ENCODE measurements at places on chromosomes 7 and 10. TPM values are rescaled to one million over a fixed set of nuclear protein-coding genes. Genes with fewer than 3 reads are reported as not detected.

- peak; percentile 18 for DNase-seq
These were observed 309.8 kb downstream of the PARD3 start for GRCh38 chr10:34505338-34505737.

ATG9B gene
- total RNA-seq: 0.13 TPM

DNA sequence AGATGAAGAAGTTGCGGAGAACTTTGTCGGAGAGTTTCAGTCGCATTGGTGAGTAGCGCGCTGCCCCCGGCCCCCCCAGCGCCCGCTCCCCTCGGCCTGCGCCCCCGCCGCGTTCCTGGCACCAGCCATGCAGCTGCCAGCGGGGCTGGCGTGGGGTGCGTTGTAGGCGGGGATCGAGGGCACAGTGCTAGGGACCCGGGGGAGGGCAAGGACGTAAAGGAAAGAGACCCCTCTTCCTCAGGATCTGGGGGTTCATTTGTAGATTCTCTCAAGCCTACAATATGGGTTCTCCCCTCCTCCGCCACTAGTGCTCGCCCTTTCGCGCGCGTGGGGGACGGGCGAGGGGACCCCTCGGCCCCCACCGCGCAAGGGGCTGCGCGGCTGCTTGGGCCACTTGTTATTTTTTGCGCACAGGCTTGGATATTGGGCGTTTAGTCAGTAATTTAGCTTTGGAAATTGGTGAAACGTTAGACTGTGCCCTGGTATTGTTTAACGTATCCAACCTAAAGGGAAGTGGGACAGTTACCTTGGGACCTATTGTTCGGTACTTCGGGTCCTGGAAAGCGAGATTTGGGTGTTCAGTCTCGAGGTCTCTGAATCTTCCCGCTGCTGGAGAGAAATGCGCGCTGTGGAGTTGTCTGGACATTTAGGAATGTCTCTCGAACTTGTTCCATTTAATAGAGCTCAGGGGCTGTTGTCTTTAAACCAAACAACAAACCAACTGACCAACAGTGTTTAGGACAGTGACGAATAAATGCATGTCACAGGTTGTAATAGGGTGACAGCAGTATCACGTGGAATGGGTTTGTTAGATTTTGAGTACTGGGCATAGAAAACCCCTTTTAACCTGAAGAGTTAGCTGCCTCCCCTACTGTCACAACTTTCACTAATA is 796 bp downstream of the CDK14 start:
- DNase-seq: no peak

COBL gene
- 9.2 TPM for total RNA-seq

- DNase-seq: peak; percentile 12
These were observed 1.7 kb downstream of the ATAD1 start for GRCh38 chr10:87816163-87816897.

VSIR gene
- total RNA-seq: 1.2 TPM

GRCh38 chr7:115210552-115210951 is 288.7 kb downstream of the MDFIC start:
- DNase-seq: no peak

- DNase-seq: no peak
These were observed 408.1 kb downstream of the AUTS2 start for GRCh38 chr7:70006261-70006920.

- DNase-seq: no peak
These were observed 1.2 kb downstream of the GPNMB start for GRCh38 chr7:23247603-23248335.

FAM25A gene
- total RNA-seq: not detected

PILRB gene
- total RNA-seq: 42.5 TPM

DNA sequence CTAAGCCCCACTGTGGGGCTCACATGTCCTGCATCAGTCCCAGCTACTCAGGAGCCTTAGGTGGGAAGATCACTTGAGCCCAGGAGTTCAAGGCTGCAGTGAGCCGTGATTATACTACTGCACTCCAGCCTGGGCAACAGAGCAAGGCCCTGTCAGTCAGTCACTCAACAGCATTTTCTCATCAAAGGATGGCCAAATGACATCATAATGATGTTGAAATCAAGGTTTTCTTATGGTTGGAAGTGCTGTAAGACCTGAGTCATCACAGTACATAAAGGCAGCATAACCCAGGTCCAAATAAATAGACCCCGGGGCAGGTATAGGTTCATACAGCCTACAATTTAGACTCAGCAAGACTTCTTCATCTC is 341.1 kb downstream of the PARD3 start:
- no peak for DNase-seq

ACTR3C gene
- not detected for total RNA-seq

NKX1-2 gene
- total RNA-seq: 4.9 TPM

- no peak for DNase-seq
These were observed 106.9 kb upstream of the FAM3C start for GRCh38 chr7:121503039-121503438.

GPC2 gene
- total RNA-seq: 3.2 TPM

HOXA7 gene
- total RNA-seq: 0.45 TPM

- DNase-seq: no peak
These were observed 40.9 kb upstream of the PAPSS2 start for GRCh38 chr10:87618566-87619423.

DNA sequence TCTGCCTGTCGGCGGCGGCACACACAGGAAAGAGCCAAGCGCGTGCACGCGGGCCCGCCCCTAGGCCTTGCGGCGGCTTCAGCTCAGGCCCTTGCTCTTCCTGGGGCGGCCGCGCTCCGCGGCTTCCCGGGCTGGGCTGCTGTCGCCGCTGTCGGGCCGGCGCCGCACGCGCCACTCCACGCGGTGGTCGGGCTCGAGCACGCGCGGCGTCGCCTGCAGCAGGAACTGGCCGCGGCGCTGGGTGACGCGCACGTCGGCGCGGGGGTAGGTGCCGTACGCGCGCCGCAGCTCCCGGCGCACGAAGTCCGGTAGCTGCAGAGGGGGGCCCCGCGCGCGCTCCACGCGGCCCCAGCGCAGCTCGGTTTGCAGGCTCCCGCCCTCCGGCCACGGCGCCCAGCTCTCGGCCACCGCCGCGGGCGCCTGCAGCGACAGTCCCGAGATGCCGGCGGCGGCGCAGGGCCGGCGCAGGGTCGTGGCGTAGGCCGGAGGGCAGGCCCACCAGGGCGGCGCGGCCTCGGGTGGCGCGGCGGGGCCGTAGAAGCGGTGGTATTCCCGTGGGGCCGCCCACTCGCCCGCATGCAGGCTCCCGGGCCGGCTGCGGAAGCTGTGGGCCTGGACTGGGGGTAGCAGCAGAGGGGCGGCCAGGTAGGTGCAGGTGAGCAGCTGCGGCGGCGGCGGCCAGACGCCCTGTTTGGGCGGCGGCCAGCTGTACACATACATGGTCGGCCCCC is 804 bp downstream of the C10orf95 start:
- peak; percentile 74 for DNase-seq

DNA sequence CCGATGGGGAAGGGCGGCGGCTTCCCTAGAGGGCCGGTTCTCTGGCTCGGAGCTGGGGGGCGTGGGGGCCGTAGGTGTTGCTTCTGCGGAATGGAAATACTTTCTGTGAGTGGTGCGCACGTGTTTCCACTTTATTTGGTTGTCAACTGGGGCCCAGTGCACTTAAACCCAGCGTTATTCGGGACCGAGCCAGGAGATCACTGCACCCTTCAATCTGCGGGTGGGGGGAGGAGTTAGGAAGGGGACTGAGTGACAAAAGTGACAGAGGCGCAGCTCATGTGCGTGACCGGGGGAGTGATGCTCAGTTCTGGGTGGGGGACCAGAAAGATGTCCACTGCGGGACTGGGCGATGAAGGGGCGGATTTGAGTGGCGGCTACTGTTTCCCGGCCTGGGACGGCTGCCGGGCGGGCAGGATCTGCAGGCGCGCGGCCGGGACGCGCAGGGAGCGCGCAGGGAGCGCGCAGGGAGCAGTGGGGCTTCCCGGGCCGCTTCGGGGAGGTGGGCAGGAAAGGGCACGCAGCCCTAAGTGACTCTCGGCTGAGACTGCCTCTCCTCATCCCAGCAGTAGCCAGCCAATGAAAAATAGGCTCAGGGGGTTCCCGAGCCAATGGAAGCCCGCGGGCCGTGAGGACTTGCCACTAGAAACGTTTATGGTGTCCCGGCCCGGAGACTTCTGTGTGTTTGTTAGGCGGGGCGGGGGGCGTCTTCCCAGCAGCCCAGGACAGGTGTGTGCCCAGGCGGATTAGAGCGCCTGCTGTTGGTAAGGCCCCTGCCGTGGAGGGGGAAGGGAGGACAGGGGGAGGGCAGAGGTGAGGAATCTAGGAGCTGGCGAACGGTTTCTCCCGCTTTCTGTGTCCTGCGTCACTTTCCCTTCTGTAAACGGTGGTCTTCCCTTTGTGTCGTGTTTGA is 54.3 kb upstream of the KDM7A start:
- peak; percentile 57 for DNase-seq

DNA sequence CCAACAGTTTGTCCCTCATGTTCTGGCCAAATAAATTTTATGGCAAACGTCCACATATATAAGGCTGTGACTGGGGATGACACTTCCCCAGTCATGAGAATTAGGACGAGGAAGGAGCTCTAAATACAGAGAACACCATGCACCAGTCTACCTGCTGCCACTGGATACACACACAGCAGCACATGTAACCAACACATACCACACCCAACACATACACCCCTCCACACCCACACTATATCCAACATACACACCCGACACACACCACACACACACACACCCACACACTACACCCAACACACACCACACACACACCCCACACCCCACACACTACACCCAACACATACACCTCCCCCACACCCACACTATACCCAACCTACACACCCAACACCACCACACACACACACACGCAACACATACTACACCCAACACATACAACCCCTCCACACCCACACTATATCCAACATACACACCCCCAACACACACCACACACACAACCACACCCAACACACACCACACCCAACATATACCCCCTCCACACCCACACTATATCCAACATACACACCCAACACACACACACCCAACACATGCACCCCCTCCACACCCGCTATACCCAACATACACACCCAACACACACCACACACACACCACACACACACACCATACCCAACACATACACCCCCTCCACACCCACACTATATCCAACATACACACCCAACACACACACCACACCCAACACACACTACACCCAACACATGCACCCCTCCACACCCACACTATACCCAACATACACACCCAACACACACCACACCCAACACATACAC is 74.1 kb downstream of the HIPK2 start:
- no peak for DNase-seq

GRCh38 chr10:12048547-12048946 is 5.9 kb upstream of the UPF2 start:
- DNase-seq: no peak

SVOPL gene
- not detected for total RNA-seq

DNA sequence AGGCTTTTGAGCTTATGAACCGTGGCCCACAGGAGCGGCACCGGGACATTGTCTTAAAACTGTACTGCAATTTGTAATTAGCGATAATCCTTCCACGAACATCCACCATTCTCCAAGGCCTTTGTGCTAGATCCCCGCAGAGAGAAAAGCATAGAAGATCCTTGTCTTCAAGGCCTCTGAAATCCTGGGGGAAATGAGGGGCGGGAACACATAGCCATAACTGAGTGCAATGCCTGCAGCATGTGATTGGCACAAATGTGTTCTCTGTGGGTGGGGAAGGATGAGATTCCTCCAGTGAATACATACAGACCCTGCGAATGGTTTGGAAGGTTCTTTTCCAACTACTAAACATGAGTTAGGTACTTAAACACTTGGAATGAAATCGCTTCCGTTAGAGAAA is 25.9 kb upstream of the PROSER2 start:
- no peak for DNase-seq

HOXA10 gene
- total RNA-seq: not detected

ZPBP gene
- total RNA-seq: not detected

- no peak for DNase-seq
These were observed 154.8 kb downstream of the ARHGAP12 start for GRCh38 chr10:31773749-31774298.

DNA sequence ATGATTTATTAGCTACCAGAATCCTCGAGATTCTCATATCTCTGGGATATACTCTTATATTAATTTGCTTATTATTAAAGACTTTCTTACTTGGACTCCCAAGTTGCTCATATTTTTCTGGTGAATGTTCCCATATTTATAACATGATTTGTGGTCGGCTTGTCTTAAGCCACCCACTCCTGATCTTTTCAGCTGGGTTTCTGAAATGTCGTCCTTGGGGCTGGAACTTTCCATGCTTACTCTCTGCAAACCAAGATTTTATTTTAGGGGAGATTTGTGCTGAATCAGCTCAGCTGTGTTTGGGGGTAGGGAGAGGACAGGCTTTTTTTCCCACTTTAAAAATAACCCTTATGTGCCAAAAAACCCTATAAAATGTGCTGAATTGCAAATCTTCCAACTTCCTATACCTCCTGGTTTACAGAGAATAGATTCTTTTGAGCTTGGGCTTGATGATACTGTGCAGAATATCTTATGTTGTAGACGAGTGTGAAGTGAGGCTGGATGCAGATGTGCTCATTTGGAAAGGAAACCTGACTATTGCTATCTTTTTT is 162.1 kb downstream of the SND1 start:
- no peak for DNase-seq

HYAL4 gene
- total RNA-seq: not detected

DNA sequence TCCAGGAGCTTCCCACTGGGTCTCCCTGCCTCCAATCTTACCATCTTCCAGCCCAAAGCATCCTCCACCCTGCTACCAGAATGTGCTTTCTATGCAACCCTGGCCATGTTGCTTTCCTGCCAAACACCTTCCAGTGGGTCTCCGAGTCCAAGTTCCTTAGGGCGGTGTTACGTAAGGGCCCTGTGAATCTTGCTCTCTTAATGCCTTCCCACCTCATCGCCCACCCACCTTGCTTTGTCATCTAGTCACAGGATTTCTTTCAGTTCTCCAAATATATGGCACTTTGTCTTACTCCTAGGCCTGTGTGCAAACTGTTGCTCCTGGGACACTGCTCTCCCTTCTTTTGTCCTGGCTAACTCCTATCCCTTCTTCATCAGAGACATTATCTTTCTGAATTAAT is 344.5 kb downstream of the RPS24 start:
- DNase-seq: no peak

- DNase-seq: no peak
These were observed 54.4 kb downstream of the MCMBP start for GRCh38 chr10:119817991-119818888.

DNA sequence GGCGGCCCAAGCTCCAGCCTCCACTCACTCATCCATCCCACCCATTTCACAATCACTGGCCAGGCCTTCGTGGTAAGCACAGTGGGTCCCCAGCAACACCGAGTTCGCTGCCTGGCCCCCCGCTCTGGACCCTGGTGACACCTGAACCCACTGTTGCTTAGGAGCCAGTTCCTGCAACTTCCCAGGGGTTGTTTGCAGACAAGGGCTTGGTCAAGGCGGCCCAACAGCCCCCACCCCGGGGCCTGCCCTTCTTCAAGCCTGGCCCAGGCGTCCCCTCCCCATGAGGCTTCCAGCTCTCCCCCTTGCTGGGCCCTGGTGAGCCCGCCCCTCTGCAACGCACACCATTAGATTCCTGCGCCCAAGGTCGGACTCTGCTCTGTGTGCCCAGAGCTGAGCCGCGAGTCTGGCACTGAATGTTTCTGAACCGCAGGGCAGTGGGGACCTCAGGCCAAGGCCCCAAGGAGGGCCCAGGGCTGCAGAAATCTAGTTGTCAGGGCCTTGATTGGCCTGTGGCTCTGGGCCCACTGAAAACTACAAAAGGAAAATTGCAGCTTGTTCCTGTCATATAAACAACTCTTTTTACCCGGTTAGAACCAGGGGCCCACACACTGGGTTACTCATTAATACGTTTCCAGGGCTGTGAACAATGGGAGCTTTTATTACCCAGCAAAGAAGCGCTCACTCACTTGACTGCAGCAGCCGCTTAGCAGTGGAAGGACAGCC is 2.1 kb upstream of the COX19 start:
- peak; percentile 98 for DNase-seq

- no peak for DNase-seq
These were observed 304.6 kb downstream of the PRPF18 start for GRCh38 chr10:13891128-13892000.

- DNase-seq: no peak
These were observed 38.6 kb downstream of the ZNRF2 start for GRCh38 chr7:30323006-30323355.
